Cardiac septum (tissue), 1 donor: ENCODE measurements at places on chromosomes 7 and 10.

GRCh38 chr7:117567781-117568180, 88.0 kb downstream of the CFTR start:
- DNase-seq: no peak

DNA sequence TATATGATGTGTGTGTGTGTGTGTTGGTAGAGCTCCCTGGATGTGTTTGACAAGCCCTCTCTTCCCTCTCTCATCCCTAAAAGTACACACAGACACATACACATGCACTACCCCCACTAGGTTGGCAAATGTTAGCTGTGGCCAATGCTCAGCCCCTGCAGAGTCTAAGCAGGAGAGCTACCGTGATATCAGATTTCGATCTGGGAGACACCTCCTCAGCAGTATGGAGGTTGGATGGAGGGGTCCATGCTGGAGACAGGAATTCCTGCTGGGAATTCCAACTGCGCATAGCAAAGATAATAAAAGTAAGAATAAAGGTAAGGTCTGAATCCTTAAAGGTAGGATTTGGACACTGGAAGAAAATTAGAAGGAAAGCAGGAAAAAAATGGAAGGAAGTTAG, 85.7 kb downstream of the C10orf90 start:
- DNase-seq: no peak

GRCh38 chr7:36951257-36951697, 227.0 kb upstream of the AOAH start:
- DNase-seq: no peak

DNA sequence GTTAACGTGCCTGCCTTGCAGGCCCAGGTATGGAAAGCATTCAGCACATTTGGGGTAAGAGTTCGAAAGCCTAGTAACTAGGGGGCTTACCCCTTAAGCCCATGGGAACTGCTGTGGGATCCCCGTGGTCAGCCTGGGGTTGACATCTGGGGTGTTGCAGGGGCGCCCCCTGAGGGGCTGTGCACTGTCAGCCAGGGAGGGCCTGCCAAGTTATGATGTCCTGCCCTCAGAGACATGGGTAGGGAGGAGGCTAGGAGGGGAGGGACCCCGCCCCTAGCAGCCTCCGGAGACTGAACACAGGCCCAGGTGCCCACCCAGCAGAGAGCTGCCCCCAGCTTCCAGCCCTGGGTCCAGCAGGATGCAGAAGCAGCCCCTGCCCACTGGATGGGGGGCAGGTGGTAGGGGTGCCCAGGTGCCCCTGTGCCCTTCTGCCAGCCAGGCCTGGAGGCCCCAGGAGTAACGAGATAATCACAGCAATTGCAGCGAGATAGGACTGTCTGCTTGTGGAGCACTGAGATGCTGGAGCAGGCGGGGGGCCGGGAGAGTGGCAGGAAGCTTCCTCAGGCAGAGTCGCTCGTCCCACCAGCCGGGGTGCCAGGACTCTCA, 153.3 kb downstream of the UBE2H start:
- DNase-seq: no peak

- DNase-seq: no peak
These were observed 164.1 kb upstream of the C1GALT1 start for GRCh38 chr7:7018290-7018689.

DNA sequence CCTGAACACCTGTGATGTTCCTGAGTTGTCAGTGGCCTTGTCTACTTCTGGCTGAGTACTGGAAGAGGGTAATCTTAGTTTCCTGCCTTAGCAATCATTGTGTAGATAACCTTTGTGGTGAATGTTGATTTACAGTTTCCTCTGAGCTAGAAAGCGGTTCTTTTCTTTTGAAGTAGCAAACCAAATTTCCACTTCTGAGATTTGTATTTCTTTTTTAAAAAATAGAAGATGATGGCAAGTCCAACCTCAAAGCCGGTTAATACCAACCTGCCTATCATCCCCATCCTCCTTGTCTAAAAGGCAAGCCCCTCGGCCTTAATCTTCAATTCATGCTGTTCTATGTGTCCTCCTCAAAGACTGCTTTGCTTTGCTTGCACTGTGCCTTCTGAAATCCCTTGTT, 12.5 kb upstream of the PALS2 start:
- no peak for DNase-seq
